ENCODE measurements at places on chromosomes 13 and 19.

DNA sequence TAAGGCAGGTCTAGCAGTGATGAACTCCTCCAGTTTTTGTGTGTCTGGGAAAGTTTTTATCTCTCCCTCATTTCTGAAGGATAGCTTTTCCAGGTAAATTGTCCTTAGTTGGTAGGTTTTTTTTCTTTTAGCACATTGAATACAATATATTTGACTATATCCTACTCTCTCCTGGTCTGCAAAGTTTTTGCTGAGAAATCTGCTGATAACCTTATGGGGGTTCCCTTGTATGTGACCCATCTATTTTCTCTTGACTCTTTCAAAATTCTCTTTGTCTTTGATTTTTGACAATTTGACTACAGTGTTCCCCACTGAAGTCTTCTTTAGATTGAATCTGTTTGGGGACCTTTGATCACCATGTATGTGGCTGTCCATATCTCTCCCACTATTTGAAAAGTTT is 42.6 kb upstream of the ZNF507 start:
- no peak for DNase-seq

- no peak for DNase-seq
Measured at GRCh38 chr13:105979131-105980011, 556.1 kb downstream of the EFNB2 start.

DNA sequence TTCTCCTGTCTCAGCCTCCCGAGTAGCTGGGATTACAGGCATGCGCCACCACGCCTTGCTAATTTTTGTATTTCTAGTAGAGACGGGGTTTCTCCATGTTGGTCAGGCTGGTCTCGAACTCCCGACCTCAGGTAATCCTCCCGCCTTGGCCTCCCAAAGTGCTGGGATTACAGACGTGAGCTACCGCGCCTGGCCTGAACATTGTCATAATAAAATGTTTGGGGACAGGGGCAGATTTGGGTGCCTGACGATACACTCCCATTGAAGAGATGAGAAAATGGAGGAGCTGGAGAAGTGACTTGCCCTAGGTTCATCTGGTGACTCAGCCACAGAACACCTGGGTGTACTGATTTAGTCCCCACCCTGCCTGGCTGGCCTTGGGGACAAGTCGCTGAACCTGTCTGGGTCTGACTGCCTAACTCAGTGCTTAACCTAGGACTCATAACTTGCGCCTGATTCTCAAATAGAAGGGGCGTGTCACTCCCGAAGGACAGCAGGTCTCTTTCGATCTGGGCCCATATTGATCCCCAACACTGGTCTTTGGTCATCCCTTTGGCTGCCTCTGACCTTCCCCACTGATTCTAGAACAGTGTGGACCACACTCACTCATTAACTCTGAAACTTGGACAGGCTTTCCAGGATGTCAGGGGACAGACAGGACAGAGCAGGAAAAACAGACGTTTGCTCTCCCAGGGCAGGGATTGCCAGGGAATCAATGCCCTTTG is 7.6 kb upstream of the BICRA start:
- no peak for DNase-seq

DNA sequence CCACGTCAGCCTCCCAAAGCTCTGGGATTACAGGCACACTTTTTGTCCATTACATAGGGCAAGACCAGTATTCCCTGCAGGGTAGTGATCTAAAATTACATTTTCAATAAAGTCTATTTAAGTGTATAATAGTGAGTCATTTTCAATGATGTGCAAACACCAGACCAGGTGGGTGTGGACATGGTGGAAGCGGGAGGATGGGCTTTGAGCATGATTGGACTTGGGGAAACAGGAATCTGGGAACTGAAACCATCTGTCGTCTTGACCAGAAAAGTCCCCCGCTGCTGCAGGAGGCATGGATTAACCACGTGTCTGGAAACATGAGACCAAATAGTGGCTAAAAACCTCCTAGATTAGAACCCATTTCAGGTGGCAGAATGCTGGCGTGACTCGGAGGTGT is 4.9 kb downstream of the FXYD3 start:
- DNase-seq: no peak

DNA sequence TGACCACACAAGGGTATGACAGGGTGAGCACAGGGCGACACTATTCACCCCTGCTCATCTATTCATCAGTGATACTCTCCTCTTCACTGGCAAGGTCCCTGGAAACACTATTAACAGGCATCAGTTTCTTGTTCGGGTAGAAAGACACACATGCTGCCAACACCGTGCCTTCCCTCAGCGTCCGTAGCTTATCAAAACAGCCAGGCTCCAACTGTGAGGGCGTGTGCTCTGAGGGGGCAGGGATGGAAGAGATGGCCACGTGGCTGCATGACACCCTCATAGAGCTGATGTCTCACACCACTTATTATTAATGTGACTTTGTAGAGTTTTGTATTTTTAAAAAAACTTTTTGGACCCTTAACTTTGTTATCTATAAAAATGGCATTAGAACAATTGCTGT is 160.3 kb downstream of the ITGBL1 start:
- DNase-seq: no peak

- DNase-seq: no peak
Measured at GRCh38 chr13:111611651-111612050, 291.2 kb downstream of the TEX29 start.

DNA sequence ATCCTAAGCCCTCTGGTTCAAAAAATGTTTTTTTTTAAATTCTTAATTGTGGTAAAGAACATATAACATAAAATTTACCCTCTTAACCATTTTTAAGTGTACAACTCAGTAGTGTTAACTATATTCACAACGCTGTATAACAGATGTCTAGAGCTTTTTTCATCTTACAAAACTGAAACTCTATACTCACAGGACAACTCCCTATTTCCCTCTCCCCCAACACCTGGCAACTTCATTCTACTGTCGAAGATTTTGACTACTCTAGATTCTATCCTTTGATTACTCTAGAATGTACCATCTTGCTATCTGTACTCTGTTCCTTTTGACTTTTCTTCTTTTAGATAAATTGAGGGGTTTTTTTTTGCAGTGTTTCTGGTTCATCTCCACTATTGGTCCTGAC is 200.4 kb downstream of the KLF12 start:
- no peak for DNase-seq

DNA sequence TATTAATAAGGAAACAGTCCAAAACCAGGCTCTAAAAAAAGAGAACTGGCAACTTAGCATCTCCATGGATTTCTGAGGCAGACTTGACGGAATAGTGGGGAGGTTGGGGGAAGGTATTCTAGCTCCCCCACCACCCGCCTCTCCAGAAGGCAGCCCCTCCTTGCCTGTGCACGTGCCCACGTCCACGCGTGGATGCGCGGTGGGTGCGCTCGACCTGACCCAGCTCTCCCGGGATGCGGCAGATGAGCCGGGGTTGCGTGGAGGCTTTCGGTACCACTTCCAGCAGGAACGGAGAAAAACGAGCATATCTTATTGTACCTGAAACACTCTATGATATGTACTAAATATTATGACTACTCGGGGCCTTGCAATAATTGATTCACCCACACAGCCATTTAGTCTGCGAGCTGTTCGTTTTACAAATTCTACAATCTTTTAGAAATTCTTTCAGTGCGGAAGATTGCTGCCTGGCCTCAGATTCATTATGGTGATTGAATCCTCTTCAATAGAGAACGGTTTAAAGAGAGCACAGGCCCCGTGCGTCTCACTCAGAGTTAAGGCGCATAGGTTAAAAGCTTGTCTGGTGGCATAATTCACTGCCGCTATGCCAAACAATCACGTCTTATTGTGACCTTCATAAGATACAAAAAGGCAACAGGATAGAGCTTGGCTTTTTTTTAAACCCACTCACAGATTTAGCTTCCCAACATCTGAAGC is 117.9 kb downstream of the URI1 start:
- no peak for DNase-seq
